ENCODE measurements at places on chromosomes 1 and 21. TPM values are rescaled to one million over a fixed set of nuclear protein-coding genes. Genes with fewer than 3 reads are reported as not detected.

GRCh38 chr1:19877181-19877750, 4.9 kb upstream of the OTUD3 start:
- no peaks in the 10 kb centered on the region for H3K27me3 ChIP-seq
- H3K36me3 ChIP-seq = no peaks in the 10 kb centered on the region
- DNase-seq = no peak
- H3K27ac ChIP-seq = peak overlapping the region; percentile 59
- no peaks in the 10 kb centered on the region for H3K4me1 ChIP-seq

DNA sequence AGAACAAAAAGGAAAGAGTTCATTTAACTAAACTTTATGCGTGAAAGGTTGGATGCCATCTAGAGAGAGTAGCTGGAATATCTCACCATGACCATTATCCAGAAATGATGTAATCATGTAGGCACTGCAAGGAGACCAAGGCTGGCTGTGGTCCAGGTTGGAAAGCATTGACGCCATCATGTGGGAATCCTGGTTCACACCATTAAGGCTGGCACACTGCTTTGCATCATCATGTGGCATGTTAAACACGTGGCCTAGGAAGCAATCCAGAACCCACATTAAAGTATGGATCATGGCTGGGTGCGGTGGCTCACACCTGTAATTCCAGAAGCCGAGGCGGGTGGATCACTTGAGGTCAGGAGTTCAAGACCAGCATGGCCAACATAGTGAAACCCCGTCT, 4.3 kb downstream of the ADAMTS1 start:
- no peak overlapping the region for H3K4me3 ChIP-seq
- no peaks in the 10 kb centered on the region for H3K36me3 ChIP-seq
- H3K27me3 ChIP-seq = no peaks in the 10 kb centered on the region
- no peaks in the 10 kb centered on the region for H3K4me1 ChIP-seq

ASCL5 gene
- total RNA-seq = not detected

- no peaks in the 10 kb centered on the region for H3K27me3 ChIP-seq
- DNase-seq = no peak
- H3K4me3 ChIP-seq = no peak overlapping the region
- H3K27ac ChIP-seq = no peak overlapping the region
Measured at GRCh38 chr21:45895778-45896370, 85.7 kb upstream of the COL6A1 start.

GRCh38 chr21:34779860-34780259, 111.1 kb downstream of the CLIC6 start:
- H3K36me3 ChIP-seq = no peaks in the 10 kb centered on the region
- H3K4me1 ChIP-seq = no peaks in the 10 kb centered on the region
- H3K4me3 ChIP-seq = no peak overlapping the region

- no peaks in the 10 kb centered on the region for H3K36me3 ChIP-seq
- H3K4me3 ChIP-seq = no peak overlapping the region
- H3K4me1 ChIP-seq = no peaks in the 10 kb centered on the region
Measured at GRCh38 chr1:197017558-197018146, 40.3 kb downstream of the CFHR5 start.

GRCh38 chr1:41639332-41639936, 155.0 kb upstream of the EDN2 start:
- no peak for DNase-seq
- no peak overlapping the region for H3K4me3 ChIP-seq
- H3K27ac ChIP-seq = no peak overlapping the region
- no peaks in the 10 kb centered on the region for H3K27me3 ChIP-seq
- no peaks in the 10 kb centered on the region for H3K36me3 ChIP-seq

GRCh38 chr1:36503733-36504132, 21.0 kb upstream of the CSF3R start:
- H3K27me3 ChIP-seq = peaks cover 3% of the 10 kb centered on the region
- no peak overlapping the region for H3K27ac ChIP-seq
- no peak overlapping the region for H3K4me3 ChIP-seq
- DNase-seq = no peak
- H3K36me3 ChIP-seq = no peaks in the 10 kb centered on the region
- no peaks in the 10 kb centered on the region for H3K4me1 ChIP-seq

DNA sequence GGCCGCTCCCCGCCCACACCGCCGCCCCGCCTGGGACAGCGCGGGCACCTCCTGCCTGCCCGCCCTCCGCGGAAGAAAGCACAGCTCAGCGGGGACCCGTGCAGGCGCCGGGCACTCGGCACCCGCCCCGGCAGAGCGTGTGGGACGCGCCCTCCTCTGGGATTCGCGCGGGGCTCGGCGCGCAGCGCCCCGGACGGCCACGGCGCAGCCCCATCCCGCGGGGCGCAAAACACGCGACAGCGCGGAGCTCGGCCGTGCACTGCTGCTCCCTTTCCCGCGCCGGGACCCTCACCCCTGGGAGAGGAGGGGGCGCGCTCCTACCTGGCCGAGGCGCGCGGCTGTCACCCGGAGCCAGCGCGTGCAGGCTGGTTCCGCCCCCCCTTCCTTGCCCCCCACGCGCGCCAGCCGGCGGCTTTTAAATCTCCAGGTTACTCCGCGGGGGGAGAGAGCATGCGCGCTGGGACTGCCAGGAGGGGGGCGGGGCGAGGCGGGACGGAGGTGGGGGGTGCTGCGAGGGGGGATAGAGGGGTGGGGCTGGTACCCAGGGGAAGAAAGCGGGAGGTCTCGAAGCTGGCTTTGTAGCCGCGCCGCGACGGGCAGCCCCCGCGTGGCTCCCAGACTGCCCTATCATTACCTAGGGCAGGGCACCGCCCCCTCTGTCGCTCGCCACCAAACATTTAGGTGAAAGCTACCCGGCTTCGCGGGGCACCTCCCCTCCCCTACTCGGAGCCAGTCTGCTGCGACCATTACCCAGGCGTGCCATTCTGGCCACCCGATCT, at the start of gene SLC45A3:
Gene SLC45A3 (minus strand): TSS at position 437 of the 779 bp plus-strand sequence. CDS start 15,853 bp downstream, outside the sequence.
- H3K4me1 ChIP-seq = no peaks in the 10 kb centered on the region
- no peaks in the 10 kb centered on the region for H3K27me3 ChIP-seq
- H3K4me3 ChIP-seq = peak within 1 kb of the TSS; percentile 84
- no peaks in the 10 kb centered on the region for H3K36me3 ChIP-seq
- H3K27ac ChIP-seq = peak within 1 kb of the TSS; percentile 81

FCGR3B gene
- total RNA-seq = not detected

GRCh38 chr1:11176081-11176706, 13.0 kb upstream of the ANGPTL7 start:
- peaks cover 7% of the 10 kb centered on the region for H3K4me1 ChIP-seq
- H3K27ac ChIP-seq = no peak overlapping the region
- H3K4me3 ChIP-seq = no peak overlapping the region
- DNase-seq = no peak

DPYD gene
- 18.2 TPM for total RNA-seq

RHBG gene
- not detected for total RNA-seq

SRP9 gene
- 168 TPM for total RNA-seq

NOS1AP gene
- 11.0 TPM for total RNA-seq

ALX3 gene
- total RNA-seq = not detected

DNA sequence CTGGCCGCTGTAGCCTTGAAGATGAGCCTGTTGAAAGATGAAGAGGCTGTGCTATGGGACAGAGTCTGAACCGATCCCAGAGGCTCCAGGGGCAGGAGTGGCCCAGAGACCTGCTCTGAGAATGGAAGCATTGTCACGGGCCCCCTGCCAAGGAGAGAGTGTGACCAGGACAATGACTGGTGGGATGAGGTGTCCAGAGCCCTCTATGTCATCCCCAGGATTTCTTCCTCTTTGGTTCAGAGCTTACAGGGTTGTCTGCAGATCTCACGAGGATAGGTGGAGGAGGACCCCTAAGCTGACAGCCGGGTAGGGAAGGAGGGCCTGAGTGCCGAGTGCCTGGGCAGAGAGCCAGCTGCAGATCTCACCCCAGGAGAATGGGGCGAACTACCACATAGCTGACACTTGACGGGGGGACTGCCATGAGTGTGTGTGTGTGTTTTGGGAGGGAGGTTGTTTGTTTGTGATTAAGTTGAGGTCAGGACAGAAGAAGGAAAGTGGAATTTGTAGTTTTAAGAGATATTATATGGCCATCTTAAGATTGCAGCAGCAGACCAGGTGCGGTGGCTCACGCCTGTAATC, 25.4 kb downstream of the PIK3CD start:
- no peak overlapping the region for H3K27ac ChIP-seq
- H3K36me3 ChIP-seq = no peaks in the 10 kb centered on the region
- H3K4me1 ChIP-seq = no peaks in the 10 kb centered on the region

KMO gene
- 0.73 TPM for total RNA-seq

DNA sequence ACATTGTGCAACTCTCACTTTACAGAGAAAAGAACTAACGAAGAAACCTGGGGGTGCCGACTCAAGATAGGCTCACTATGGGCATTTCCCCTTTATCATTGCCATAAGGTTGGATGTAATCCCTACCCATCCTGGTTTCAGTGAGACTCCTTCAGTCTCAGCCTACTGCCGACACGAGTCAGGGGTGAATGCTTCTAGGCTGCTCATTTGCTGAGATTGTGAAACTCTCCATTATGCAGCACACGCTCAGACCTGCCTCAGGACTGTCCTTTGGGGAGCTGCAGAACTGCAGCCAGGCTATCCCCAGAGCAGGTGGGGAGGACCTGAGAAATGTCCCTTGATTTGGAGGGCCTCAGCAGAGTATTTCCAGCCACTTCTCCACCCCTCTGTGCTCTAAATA, 22.2 kb downstream of the TSHB start:
- H3K27ac ChIP-seq = no peak overlapping the region
- H3K4me1 ChIP-seq = no peaks in the 10 kb centered on the region
- no peaks in the 10 kb centered on the region for H3K36me3 ChIP-seq
- no peak overlapping the region for H3K4me3 ChIP-seq
- DNase-seq = no peak

- DNase-seq = no peak
- no peaks in the 10 kb centered on the region for H3K27me3 ChIP-seq
- no peaks in the 10 kb centered on the region for H3K4me1 ChIP-seq
- no peak overlapping the region for H3K27ac ChIP-seq
Measured at GRCh38 chr1:228930479-228930957, 195.2 kb downstream of the RHOU start.

SLAMF7 gene
- 0.51 TPM for total RNA-seq

DNA sequence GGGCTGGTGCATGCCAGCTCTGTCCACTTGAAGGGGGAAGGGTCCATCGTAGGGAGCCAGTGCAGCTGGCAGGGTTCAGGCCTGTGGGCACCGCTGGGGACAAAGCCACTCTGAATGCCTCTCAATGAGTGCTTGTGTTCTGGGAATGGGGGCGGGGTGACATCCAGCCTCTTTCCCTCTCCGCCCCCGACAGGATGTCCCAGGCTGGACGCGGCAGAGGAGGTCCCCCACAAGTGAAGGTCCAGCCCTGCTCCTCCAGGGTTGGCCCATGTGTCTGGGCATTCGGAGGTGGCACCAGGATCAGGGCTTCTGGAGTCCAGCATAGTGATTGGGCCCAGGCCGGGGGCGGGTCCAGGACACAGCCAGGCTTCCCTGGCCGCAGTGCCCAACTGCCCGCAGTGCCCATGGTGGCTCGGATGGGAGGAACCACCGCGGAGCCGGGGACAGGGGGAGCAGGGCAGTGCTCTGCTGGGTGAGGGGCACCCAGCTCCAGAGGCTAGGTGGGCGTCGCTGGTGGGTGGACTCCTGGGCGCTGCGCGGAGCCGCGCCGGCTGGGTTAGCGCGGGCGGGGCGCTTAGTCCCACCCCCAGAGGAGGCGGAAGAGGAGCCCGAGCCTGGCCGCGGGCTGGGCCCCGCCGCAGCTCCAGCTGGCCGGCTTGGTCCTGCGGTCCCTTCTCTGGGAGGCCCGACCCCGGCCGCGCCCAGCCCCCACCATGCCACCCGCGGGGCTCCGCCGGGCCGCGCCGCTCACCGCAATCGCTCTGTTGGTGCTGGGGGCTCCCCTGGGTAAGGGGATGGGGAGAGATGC, at the start of gene SHISA4:
Gene SHISA4 (plus strand): TSS at position 617 of the 808 bp plus-strand sequence. CDS start 97 bp downstream, at position 714.
- H3K36me3 ChIP-seq = no peaks in the 10 kb centered on the region
- H3K4me1 ChIP-seq = peaks cover 3% of the 10 kb centered on the region
- H3K4me3 ChIP-seq = peak within 1 kb of the TSS; percentile 73
- DNase-seq = peak; percentile 59

MFAP2 gene
- 6.3 TPM for total RNA-seq

Data from prostate gland (tissue), 2 donors.